ENCODE measurements at places on chromosomes 12 and 14.

DNA sequence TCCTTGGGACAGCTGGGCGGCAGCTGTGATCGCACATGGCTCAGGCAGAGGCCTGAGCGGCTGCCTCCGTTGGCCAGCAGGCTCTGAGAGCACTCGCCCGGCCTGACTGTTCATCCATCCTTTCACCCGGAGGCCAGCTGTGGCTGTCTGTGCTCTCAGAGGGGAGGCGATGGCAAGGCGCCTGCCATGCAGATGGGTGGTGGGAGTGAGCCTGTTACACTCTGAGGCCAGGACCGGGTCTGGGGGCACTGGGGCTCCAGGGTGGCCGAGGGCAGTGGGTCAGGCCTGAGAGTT is 292.3 kb downstream of the TMEM121 start:
- no peak for DNase-seq

DNA sequence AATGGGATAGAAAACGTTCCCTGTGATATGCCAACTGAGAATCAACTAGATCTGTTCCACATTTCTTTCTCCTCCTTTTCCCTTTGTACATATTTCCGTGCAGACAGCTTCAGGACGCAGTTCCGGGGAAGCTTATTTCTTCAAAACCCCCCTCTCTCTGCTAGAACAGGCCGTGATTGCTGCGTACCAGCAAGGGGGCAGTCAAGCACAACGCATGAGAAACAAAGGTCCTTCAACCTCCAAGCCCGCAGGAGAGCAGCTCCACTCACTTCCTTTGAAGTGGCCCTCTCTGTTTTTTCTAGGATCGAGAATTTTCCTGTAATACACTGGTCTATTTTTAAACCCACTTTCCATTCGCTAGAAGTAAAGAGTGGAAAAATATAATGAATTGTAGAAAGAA is 80.8 kb downstream of the ZNF664 start:
- no peak for DNase-seq

DNA sequence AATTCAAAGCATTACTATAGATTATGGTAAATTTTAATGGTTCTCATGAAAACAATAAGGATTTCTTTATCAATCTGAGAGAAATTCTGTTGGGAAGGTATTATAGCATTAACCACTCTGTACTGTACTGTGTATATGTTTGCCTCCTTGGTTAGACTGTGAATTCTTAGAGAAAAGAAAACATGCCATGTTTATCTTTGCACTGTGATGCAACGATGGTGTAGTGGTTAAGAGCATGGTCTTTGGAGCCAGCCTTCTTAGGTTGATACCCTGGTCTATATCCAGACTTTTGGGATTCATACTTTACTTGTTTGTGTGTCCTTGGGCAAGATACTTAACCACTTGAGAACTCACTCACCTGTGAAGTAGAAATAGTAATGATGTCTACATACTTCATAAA is 32.2 kb upstream of the NUBPL start:
- no peak for DNase-seq

DNA sequence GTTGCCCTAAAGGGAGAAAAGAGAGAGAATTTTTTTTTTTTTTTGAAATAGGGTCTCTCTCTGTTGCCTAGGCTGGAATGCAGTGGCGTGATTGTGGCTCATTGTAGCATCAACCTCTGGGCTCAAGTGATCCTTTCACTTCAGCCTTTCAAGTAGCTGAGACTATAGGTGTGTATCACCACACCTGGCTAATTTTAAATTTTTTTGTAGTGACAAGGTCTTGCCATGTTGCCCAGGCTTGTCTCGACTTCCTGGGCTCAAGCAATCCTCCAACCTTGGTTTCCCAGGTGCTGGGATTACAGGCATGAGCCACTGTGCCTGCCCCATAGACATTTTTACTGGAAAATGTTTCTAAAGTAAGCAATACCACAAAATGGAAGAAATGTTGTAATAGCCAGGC is 36.8 kb downstream of the YARS2 start:
- DNase-seq: no peak

GRCh38 chr14:71115821-71116567 is 208.7 kb downstream of the PCNX1 start:
- no peak for DNase-seq

DNA sequence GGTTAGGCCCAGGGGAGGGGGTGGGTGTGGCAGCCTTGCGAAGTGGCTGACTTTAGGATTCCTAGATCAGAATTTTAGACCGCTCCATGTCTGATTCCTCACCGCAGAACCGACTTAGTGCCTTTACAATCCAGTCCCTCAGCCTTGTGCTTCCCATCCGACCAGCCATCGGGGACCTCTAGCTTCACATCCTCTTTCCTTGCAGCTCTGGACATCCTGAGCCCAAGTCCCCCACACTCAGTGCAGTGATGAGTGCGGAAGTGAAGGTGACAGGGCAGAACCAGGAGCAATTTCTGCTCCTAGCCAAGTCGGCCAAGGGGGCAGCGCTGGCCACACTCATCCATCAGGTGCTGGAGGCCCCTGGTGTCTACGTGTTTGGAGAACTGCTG is 557 bp downstream of the COPS7A start:
- DNase-seq: no peak

DNA sequence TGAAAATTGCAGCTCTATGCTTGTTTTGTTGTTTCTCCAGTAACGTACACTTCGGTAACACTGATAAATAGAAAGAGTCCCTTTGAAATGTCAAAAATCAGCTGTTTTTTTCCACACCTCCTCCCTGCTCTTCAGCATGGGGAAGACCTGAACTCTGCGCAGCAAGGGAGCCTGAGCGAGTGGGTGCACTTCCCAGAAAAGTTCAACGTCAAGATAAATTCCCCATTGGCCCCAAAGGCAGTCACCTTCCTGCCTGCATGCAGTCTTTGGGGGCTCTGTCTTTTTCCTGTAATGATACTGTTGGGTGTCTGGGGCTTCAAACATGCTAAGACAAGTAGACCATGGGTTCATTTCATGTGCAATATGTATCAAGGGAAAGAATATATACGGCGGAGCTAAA is 8.8 kb upstream of the FOXG1 start:
- no peak for DNase-seq

DNA sequence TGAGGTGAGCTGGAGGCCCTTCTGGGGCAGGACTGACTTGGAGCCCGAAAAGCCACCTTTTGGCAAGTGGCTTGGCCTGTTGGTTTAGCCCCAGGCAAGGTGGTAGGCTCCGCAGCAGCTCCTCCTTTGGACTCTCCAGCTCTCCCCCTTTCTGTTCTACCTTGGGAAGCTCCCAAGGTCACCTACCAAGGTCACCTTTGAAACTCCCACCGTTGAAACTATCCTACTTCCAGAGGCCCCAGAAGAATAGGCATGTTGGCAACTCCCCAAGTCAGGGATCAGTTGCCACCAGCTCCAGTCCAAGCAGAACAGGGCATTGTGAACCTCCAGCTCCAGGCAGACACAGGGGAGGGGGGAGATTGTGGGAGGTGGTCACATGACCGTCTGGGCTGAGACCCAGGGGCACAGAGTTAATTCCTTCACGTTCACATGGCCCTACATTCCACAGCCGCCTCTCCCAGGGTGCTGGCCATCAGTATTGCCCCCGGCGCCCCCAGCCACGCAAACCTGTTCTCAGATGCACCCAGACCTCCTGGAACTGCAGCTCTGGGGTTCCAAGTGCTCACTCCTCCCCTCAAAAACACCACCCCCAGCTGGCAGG is 14.4 kb downstream of the IRF2BPL start:
- DNase-seq: no peak

DNA sequence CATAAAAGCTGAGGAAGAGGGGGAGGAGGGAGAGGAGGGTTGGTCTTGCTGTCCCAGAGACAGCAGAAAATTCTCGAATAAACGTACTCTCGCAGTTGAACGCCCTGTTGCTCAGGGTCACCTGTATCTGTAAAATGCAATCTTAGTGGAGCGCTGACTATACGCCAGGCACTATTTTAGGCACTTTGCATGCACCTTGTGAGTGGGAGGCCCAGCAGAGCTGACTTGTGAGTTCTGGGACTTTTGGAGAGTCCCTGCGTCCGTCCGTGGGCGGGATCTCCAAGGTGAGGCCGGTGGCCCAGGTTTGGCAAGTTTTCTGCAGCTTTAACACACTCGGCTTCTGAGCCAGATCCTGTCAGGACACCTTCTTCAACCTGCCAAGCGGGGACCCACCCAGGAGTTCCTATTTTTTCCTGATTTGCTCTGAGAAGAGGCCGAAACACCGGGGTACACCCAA is 32.5 kb upstream of the PLEKHG6 start:
- no peak for DNase-seq

DNA sequence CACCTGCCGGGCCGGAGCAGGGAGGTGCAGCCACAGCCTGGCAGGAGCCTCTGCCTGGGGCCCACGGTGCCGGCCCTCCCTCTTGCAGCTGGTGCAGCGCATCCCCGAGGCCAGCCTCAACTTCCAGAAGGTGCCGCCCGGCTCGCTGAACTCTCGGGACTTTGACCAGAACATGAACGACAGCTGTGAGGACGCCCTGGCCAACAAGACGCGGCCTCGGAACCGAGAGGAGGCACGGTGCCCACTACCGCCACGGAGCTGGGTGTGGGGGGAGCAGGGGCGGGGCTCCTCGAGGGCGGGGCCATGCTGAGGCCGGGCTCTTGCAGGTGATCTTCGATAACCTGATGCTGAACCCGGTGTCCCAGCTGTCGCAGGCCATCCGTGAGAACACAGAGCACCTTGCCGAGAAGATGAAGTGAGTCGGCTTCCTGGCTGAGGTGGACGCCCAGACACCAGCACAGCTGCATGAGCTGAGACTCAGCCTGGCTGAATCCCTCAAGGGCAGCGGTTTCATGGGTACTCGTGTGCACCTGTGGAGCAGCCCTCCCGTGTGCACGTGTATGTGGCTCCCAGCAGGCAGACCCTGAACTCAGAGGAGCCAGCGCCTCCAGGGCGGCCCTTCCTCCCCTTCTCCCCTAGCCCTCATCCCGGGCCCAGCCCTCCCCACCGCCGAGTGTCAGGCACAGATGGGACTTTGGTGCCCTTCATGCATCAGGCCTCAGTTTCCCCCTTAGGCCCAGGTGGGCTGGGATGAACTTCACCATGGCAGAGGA is 28.6 kb downstream of the CEP170B start:
- no peak for DNase-seq

DNA sequence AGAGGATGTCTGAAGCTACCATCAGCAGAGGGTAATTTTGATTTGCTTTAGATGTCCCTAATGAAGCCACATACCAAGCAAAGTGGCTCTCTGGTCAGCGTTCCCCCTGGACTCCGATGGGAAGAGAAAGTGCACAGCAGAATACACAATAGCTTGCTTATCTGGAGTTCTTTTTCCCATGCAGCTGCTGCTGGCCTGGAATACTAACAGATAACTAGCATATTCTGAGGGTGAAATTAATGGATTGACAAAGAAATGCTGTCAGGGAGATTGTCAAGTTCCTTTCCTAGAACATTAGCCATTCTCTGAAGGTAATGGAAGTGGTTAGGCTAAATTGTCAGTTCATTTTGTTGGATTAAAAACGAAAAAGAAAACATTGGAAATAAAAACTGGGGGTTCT is 391.3 kb downstream of the FLRT2 start:
- DNase-seq: no peak

DNA sequence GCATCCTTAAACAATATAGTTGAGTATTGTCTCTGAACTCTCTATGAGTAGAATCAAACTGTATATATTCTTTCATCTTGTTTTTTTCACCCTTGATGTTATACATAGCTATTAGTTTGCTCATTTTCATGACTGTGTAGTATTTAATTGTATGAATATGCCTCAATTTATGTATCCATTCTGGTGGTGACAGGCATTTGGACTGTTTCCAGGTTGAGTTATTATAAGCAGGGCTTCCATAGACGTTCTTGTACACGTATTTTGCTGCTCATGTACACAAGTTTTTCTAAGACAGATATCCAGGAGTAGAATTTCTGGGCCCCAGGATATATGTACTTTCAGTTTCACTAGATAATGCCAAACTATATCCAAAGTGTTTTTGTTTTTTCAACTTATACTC is 211.4 kb downstream of the NTF3 start:
- DNase-seq: no peak

- no peak for DNase-seq
These were observed 91.9 kb downstream of the PCNX1 start for GRCh38 chr14:70999117-70999516.

DNA sequence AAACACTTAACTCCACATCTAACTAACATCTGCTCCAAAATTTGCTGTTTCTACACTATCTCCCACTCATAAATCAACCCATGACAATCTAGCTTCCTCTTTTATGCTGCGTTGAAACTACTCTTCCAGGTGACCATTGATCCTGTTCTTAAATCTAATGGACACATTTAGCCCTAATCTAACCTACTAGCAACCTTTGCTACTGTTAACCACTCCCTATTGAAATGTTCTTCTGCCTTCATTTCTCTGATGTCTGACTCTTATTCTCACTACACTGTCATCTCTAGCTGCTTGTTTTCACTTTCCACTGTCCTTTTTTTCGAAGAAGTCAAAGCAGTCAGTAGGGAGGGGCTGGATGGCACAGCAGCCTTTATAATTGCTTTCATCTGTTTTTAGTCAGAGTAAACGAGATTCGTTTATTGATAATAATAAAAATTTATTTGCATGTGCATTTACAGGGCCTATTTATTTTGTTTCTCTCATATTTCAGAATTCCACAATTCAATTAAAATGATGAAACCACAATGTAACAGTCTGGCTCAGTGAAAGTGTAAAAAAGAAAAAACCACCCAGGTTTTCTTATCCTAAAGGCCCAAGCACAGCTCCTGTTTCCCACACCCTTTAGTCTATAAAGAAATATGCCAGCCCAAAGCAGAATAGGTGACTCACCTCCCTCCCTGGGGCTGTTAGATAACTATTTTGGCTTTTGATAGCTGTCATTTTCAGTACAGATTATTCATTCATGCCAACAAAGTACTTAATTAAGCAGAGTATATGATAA is 44.9 kb downstream of the ATP2B1 start:
- DNase-seq: peak; percentile 22

DNA sequence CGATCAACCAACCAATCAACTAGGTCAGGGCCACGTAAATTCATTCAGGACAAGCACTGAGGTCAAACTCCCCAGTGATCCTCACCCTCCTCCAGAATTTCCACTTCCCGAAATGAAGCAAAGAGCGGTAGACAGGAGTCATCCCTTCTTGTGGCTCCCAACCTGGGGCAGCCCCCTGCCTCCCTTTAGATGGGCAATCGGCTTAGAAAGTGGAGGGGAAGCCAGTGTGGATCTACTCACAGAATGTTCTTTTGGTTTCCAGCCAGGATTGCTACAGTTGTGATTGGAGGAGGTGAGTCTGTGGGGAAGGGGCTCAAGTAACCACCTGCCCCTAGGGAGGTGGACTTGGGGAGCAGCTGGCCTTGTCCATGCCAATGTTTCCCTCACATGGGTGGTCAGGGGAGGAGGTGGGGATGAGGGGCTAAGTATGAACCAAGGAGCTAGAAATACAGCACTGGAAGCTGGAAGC is 4.1 kb downstream of the IFI27 start:
- DNase-seq: no peak

GRCh38 chr12:87051621-87052020 is 795.4 kb upstream of the MGAT4C start:
- peak; percentile 2 for DNase-seq

Data from skeletal muscle cell (primary cell).